GM12891 (cell line): ENCODE measurements at places on chromosomes 1 and 21.

DNA sequence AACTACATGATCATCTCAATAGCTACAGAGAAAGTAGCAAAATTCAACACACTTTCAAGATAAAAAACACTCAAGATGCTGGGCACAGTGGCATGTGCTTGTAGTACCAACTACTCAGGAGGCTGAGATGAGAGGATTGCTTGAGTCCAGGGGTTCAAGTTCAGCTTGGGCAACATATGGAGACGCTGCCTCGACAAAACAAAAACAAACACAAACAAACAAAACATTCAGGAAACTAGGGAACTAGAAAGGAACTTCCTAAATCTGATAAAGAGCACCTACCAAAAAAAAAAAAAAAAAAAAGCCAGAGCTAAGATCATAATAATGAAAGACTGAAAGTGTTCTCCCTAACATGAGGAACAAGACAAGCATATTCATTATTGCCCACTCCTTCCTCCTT lies 22.8 kb upstream of the RNF186 start:
- DNase-seq: no peak

GRCh38 chr1:224170748-224171478 lies 12.1 kb upstream of the DEGS1 start:
- DNase-seq: no peak

GRCh38 chr21:37085726-37086125 lies 12.7 kb downstream of the TTC3 start:
- no peak for DNase-seq

- DNase-seq: no peak
Measured at GRCh38 chr1:207813512-207813881, 61.6 kb downstream of the CD46 start.

GRCh38 chr1:95252422-95252821 lies 18.4 kb downstream of the RWDD3 start:
- DNase-seq: no peak

DNA sequence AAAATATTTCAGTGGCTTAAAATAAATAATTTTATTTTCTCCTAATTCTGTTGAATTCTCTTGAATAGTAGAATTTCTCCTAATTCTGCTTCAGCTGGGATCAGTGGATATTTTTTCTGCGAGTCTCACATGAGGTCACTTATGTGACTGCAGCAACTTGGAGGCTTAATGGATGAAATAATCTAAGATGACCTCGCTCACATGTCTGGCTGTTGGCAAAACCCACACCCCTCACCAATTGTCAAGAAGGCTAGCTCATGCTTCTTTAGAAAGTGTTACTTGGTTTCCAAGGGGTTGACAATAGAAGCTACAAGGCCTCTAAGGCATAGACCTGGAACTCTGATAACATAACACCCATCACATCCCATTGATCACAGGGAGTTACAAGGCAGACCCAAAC lies 156.9 kb upstream of the DPYD start:
- no peak for DNase-seq

DNA sequence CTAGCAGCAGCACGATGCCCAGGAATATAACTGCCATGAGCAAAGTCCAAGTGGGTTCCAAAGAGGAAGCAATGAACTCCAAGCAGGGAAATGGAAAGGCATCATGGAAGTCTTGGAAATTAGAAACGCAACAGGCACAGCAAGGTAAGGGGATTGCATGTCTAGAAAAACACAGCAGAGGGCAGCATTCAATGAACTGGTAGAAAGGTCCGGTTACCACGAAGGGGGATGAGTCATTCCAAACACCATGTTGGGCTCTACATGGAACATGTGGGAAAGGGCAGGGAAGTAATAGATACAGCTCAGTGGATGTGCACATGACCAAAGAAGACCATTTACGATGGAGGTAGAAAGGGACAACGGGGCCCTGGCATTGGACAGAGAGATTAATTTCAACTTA lies 36.4 kb downstream of the RXRG start:
- DNase-seq: no peak

DNA sequence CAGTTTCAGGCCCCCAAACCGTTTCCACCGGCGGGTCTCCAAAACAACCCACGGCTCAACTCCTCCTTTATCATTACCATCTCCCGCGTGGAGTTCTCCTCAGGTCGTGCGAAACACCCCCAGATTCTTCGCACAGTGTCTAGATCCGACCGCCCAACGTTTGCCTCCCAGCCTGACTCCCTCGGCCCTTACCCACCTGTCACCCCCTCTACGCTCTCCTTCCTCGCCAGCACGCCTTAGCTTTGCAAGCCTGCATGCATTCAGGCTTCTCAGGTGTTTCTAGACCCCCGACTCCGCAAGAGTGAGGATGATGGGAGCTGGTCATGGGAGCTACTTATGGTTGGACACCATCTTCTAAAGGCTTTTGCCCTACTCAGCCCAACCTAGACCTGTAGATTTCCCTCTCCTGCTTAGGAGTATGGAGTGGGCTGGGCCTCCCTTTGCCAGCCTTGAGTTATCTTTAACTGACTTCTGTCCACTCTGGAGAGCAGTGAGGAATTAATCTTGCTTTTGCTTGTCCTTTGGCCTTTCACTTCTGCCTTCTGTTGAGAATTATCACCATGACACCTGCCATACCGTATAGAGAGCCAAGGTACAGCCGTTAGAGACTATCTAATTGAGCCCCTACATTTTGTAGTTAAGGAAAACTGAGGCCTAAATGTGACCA lies 865 bp downstream of the ATP5IF1 start:
- no peak for DNase-seq

- no peak for DNase-seq
Measured at GRCh38 chr1:202122639-202123335, at the start of gene GPR37L1. TSS of gene GPR37L1 (plus strand) at chr1:202122917. CDS start at chr1:202122964, 47 bp downstream.

- DNase-seq: no peak
Measured at GRCh38 chr1:12309783-12310742, 80.2 kb downstream of the VPS13D start.

DNA sequence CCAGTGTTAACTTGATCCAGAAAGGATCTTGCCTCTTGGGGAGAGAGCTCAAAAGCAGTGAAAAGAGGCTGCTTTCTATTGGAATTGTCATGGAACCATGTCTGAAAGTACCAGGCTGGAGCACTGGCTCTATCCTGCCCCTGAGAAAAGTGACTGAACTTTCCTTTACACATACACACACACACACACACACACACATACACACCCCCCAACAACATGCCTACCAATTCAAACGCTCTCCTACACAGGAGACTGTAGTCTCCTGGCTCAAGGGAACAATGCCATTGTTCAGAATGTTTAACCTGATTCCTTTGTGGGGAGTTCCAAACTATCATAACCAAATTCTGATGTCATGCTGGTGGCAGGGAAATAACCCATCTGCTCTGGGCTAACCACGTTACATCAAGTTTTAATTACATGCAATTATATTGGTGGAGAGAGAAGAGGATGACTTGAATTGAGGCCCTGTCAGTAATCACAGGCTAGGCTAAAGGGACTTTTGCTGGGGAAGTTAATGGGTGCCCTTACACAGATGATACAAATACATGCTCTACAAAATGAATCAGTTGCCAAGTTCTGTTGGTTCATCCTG lies 52.3 kb upstream of the DUSP10 start:
- DNase-seq: no peak

GRCh38 chr1:22313321-22313720 lies 138.3 kb upstream of the ZBTB40 start:
- no peak for DNase-seq

- no peak for DNase-seq
Measured at GRCh38 chr1:61183471-61184039, 101.2 kb downstream of the NFIA start.

DNA sequence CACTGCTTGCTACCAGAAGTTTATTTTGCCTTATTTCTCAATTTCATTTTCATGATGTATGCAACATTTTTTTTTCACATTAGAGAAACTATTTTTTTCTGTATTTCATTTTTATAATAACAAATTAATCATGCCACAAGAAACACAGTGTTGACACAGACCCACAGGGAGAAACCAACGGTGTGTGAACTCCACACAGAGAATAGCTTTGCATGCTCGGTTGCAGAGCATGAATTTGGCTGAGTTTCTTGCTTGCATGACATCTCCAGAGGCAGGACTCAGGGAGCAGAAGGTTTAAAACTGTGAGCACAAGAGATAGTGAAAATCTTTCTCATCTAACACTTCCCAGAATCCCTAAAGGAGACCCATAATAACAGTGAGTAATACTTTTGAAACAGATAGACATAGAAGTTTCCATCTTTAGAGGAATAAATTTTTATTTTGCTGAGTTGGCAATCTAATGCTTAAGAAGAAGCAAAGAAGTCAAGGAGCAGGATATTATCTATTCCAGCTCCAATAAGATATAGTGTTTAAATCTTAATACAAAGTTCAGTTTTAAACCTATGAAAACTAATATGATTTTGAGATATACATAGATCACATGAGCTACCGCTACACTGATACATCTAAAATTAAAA lies 890.9 kb downstream of the MRPL39 start:
- no peak for DNase-seq

GRCh38 chr1:52511439-52511838 lies 41.5 kb downstream of the TUT4 start:
- DNase-seq: no peak

GRCh38 chr1:41394959-41395956 lies 34.0 kb downstream of the FOXO6 start:
- no peak for DNase-seq

GRCh38 chr1:67304023-67304422 lies 3.6 kb upstream of the IL12RB2 start:
- DNase-seq: no peak

GRCh38 chr21:16522548-16522947 lies 792.8 kb downstream of the USP25 start:
- DNase-seq: no peak

DNA sequence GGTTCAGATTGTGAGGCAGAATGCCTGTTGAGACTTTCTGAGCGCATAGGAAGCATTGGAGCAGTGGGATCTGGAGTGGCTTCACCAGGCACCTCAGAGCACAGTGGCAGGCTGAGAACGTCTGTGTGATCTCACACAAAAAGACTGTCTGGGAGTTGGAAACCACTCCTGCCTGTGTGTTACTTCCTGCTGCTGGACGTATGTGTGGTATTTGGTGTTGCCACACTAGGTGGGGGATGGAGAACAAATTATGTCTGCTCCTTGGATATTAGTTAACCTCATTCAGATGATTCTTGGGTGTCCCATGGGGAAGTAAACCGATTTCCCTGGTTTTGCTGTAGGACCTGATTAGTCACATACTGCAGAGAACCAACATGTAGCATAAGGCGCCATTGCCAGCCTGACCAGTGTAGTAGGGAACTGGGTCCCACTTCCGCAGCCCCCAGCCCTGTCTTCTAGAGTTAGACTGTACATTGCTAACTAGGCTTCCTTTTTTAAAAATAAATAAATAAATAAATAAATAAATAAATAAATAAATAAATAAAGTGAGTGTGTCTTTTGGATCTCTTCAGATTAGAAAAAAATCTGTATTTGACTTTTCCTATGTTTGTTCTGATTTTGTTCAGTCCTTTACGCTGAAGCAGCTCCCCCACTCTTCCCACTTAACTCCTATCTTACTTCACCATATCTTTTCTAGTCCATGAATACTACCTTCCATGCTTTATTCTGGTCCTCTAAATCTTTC lies 26.9 kb downstream of the UCK2 start:
- no peak for DNase-seq

- DNase-seq: no peak
Measured at GRCh38 chr1:65310078-65310587, 790 bp downstream of the DNAJC6 start.

GRCh38 chr1:107480548-107481415 lies 339.9 kb downstream of the NTNG1 start:
- no peak for DNase-seq

DNA sequence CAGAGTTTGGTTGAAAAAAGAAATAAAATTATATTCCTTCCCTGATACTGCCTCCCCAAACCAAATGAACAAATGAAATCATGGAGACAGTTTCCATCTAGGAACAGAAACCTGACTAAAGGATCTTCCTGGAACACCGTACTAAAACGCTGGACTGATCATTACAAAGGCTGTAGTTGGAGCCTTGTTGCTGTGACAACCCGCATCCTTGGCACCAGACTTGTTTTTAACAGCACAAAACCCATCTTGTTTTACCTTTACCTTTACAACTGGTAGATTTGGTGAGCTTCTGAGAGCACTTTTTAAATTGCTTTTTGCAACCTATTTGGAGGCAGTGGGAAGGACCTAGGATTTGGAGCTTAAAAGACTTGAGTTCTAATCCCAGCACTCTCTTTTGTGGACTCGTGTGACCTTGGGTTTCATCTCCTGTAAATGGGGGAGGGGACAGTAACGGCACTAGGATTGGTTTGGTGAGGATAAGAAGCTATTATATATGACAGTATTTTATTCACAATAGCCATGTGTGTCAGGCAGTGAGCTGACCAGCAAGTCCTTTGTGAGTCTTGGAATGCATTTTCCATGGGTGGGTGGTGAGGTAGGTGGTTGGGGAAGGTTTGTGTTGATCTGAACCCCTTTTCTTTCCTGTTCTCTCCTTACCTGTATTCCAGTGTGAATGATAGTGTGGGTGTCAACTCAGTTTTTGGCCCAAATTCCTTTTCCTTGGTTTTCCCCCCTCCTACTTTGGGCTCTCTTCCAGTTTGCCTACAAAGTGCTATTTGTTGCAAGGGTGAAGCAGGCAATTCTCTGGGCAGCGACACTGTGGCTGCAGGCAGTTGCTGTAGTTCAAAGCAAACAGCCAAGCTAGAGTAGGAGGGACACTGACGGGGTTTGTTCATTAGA lies 12.6 kb downstream of the LRRC8D start:
- DNase-seq: no peak

DNA sequence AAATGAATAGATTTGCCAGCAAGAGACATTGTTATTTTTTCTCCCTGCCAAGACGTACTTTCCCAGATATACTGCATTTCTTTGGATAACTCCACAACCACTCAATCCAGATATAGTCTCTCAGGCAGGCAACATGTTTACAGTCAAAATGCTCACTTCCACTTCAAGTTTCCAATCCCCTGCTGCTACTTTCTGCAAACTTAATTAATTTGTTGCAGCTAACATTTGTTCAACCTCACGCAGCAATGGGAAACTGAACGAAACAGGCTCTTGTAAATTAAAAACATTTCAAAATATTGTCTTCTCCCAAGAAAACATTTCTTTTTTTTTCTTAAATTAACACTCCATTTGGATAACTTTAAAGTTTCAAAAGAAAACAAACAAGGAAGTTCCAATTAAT lies 45.7 kb upstream of the PROX1 start:
- no peak for DNase-seq

DNA sequence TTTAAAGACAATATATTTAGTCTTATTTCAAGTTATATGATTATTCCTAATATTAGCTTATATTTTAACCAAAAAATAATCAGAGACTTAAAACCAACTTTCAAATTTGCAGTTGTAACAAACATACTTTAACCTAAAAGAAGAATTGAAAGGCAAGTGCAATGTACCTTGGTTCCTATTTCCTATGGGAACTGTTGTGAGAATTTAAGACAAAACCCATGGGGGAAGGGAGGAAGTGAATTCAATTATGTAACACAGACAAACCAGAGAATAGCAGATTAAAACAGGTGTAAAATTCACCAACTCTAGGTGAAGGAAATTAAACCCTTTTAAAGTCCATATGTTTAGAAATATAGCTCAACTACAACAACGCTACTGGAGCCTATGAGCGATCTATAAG lies 22.6 kb upstream of the CR2 start:
- DNase-seq: no peak
